ENCODE measurements at places on chromosomes 3 and 15. TPM values are rescaled to one million over a fixed set of nuclear protein-coding genes. Genes with fewer than 3 reads are reported as not detected.

The NEK11 gene
- total RNA-seq = 4.7 TPM

The DAPK2 gene
- total RNA-seq = 1.5 TPM

The KLHL25 gene
- total RNA-seq = 3.7 TPM

The ECE2 gene
- total RNA-seq = not detected

The ARGFX gene
- not detected for total RNA-seq

The PRR20G gene
- not detected for total RNA-seq

The RTP3 gene
- not detected for total RNA-seq

The SPG21 gene
- 87.7 TPM for total RNA-seq

The FGD5 gene
- 0.14 TPM for total RNA-seq

The ZDHHC19 gene
- not detected for total RNA-seq

The TMEM108 gene
- total RNA-seq = not detected

The SOX2 gene
- not detected for total RNA-seq

The ANKUB1 gene
- total RNA-seq = not detected

The SPSB4 gene
- not detected for total RNA-seq

The MUSTN1 gene
- not detected for total RNA-seq

The LRRC2 gene
- 6.0 TPM for total RNA-seq

The SERPINI2 gene
- not detected for total RNA-seq

The MYRIP gene
- under 0.01 TPM for total RNA-seq

The MITF gene
- total RNA-seq = 24.0 TPM

The CDHR4 gene
- total RNA-seq = under 0.01 TPM

The CPB1 gene
- total RNA-seq = not detected

The RNF7 gene
- total RNA-seq = 35.1 TPM

The RFX7 gene
- 3.0 TPM for total RNA-seq

The PPM1L gene
- 1.00 TPM for total RNA-seq

The GOLGA6L2 gene
- not detected for total RNA-seq

The ERC2 gene
- total RNA-seq = not detected

The TM4SF18 gene
- total RNA-seq = 0.92 TPM

The TUSC7 gene
- not detected for total RNA-seq

The CPNE9 gene
- total RNA-seq = not detected

The HES1 gene
- total RNA-seq = 3.3 TPM

The PARP16 gene
- 1.8 TPM for total RNA-seq

The LEKR1 gene
- 0.43 TPM for total RNA-seq

The GRK7 gene
- not detected for total RNA-seq

The OR5K2 gene
- total RNA-seq = not detected

The RYR3 gene
- 0.09 TPM for total RNA-seq

The SLCO2A1 gene
- under 0.01 TPM for total RNA-seq

The XCR1 gene
- total RNA-seq = under 0.01 TPM

The TM4SF4 gene
- not detected for total RNA-seq

The BOC gene
- total RNA-seq = 8.7 TPM

The CKMT1A gene
- 0.18 TPM for total RNA-seq

The STX19 gene
- total RNA-seq = not detected

The CLDN1 gene
- 0.18 TPM for total RNA-seq

The KCNMB3 gene
- 1.1 TPM for total RNA-seq

The CCDC33 gene
- total RNA-seq = not detected

The ADGRG7 gene
- not detected for total RNA-seq

The ARHGEF26 gene
- total RNA-seq = 2.5 TPM

The PLAAT1 gene
- not detected for total RNA-seq

The ZNF620 gene
- total RNA-seq = 0.85 TPM
